Calu3 (cell line): ENCODE measurements at places on chromosomes 4 and X.

GRCh38 chr4:185500035-185500434 lies 28.5 kb upstream of the CCDC110 start:
- DNase-seq = no peak

GRCh38 chr4:25949173-25949748 lies 35.2 kb downstream of the SMIM20 start:
- no peak for DNase-seq

DNA sequence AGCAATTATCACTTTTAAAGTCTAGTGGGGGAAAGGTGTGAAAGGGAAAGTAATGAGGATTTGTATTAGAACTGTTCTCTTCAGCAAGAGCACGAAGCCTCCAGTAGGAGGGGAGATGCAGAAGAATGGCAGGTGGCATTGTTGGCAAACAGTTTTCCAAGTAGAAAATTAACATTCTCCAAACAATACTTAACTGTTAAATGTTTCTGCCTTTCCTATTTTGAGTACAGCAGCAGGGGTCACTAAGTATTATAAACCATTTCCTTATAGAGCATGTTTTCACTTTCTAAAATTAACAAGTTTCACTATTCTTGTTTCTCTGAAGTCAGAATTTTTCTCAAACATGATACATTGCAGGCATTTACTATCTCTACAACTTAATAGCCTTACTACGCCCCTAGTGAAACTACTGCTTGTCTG lies 58.7 kb downstream of the LEF1 start:
- DNase-seq = no peak

DNA sequence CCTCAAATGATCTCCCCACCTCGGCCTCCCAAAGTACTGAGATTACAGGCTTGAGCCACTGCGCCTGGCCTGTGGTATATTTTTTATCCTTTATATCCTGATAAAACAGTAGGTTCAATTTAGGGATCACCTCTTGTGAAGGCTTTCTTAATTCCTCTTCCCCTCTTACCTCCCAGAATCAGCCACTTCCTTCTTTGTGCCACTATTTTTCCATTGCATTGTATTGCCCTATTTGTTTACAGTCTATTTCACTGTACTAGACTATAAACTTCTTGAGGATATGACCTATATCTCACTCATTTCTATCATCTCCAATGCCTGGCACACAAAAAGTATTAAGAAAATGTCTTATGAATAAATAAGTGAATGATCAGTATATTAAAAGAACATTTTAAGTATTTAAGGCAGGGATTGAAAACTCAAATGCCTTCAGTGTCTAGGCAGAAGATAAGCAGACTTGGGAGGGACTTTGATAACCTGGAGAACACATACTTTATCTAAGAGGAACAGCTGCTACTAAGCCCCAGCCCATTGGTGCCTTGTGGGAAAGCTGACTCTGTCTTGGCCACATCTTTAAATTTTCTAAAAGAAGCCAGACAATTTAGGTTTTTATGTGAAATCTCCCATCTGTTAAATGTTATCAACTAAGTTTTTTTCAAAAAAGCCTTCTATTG lies 82.3 kb upstream of the OGT start:
- no peak for DNase-seq
